ENCODE measurements at places on chromosomes 5 and 9.

GRCh38 chr5:163105456-163105855 is 331.9 kb upstream of the CCNG1 start:
- no peak for DNase-seq

DNA sequence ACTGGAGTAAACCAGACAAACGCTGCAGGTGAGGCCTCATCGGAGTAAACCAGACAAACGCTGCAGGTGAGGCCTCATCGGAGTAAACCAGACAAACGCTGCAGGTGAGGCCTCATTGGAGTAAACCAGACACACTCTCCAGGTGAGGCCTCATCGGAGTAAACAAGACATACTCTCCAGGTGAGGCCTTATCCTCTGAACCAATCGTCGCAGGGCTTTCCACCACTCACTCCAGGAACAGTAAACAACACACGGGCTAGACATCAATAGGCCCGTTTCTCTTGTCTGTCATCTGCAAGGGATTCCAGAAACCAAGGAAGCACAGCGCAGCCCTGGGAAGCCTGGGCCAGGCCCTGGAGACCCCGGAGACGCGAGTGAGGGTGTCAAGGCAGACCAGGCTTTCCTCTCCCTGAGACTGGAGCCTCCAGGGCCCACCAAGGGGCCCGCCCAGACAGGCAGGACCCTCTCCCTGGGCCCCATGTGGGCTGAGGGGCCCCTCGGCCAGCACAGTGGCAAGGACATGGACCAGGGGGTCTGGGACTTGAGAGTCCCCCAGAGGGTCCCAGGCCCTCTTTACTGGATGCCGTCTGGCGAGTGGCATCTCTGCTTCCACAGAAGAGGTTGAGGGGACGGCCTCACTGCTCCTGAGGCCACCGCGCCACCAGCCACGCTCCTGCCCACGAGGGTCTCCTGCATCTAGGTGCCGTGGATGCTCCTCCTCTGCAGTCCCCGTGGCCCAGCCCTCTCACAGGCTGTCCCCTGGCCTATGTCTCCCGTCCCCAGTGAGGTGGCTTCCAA is 26.4 kb upstream of the NSMF start:
- no peak for DNase-seq

DNA sequence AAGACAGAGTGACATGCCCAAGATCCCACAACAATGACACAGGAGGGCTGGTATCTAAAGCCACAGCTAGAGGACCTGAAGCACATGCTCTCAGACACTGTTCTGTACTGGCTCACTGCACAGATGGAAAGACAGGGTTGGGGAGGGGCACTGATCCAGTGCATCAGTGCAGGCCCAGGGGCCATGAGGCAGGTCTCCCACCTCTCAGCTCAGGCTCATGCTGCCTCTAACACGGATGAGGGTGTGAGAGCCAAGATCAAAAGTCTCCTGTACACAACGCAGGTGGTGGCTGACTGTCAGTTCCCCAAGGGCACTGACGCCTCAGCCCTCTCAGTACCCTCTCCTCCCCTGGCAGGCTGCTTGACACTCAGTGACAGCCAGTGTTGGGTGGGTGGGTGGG is 10.9 kb downstream of the RAPGEF1 start:
- DNase-seq, result peak; percentile 60

DNA sequence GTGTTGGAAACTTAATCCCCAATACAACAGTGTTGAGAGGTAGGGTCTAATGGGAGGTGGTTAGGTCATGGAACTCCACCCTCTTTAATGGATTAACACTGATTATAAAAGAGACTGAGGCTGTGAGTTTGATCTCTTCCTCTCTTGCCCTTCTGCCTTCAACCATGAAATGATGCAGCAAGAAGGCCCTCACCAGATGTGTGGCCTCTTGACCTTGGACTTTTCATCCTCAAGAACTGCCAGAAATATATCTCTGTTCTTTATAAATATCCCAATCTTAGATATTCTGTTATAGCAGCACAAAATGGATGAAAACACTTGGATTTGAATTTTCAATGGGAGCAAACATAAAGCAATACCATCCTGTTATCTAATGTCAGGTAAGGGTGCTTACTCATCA is 67.6 kb downstream of the NMUR2 start:
- no peak for DNase-seq

GRCh38 chr5:74166064-74166463 is 474.5 kb downstream of the ENC1 start:
- no peak for DNase-seq
